ENCODE measurements at places on chromosomes 2 and 18. TPM values are rescaled to one million over a fixed set of nuclear protein-coding genes. Genes with fewer than 3 reads are reported as not detected.

DNA sequence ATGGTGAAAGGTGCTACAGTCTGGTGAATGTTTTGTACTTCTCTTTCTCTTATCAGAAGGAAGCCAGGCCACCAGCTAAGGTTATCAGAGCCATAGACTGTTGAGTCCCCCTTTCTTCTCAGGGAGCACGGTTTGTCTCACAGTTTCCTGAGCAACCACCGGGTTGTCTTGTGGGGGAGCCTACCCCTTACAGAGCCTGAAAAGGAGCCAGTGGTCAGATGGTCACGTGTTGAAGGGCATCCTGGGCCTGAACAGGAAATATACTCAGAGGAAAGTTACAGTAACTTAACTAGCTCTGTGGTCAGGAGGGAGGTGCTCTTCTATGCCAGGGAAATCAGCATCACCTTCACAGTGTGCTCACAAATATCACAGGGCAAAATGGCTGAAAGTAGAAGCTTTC, 11.6 kb downstream of the CD28 start:
- H3K27me3 ChIP-seq, result no peaks in the 10 kb centered on the region
- H3K27ac ChIP-seq, result no peak overlapping the region
- no peaks in the 10 kb centered on the region for H3K36me3 ChIP-seq
- H3K4me1 ChIP-seq, result no peaks in the 10 kb centered on the region
- no peak for DNase-seq

The PLA2R1 gene
- 24.5 TPM for total RNA-seq

The POTEE gene
- total RNA-seq, result not detected

The ATAD2B gene
- total RNA-seq, result 14.1 TPM

The RAB6C gene
- total RNA-seq, result not detected

- H3K4me1 ChIP-seq, result no peaks in the 10 kb centered on the region
- no peak for DNase-seq
- no peaks in the 10 kb centered on the region for H3K36me3 ChIP-seq
- H3K27me3 ChIP-seq, result no peaks in the 10 kb centered on the region
Observed at GRCh38 chr2:203025592-203025991, 10.9 kb downstream of the NBEAL1 start.
